ENCODE measurements at places on chromosomes 7 and 10. TPM values are rescaled to one million over a fixed set of nuclear protein-coding genes. Genes with fewer than 3 reads are reported as not detected.

GRCh38 chr7:112143136-112143535, 63.1 kb downstream of the DOCK4 start:
- H3K27me3 ChIP-seq, result no peaks in the 10 kb centered on the region
- H3K27ac ChIP-seq, result no peak overlapping the region
- DNase-seq, result peak; percentile 58

Gene TFEC
- total RNA-seq, result 1.8 TPM

DNA sequence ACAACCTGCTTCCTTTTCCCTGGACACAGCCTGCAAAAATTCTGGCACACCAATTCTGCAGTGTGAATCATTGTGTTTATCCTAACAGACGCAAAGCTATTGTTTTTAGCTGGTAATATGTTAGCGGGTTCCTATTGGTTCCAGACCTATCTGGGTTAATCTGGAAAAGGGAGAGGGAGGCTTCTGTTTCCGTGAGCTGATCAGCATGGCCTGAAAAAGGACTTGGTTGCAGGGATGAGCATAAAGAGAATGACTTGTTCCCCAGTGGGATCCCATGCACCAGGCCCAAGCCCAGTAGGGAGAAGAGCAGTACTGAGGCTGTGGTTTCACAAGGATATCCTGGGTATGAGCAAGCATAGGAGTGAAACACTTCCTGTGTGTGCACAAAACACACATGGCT, 78.4 kb downstream of the PDE1C start:
- H3K27ac ChIP-seq, result peak overlapping the region; percentile 34
- H3K4me1 ChIP-seq, result peaks cover 18% of the 10 kb centered on the region
- no peaks in the 10 kb centered on the region for H3K36me3 ChIP-seq
- no peak overlapping the region for H3K4me3 ChIP-seq

DNA sequence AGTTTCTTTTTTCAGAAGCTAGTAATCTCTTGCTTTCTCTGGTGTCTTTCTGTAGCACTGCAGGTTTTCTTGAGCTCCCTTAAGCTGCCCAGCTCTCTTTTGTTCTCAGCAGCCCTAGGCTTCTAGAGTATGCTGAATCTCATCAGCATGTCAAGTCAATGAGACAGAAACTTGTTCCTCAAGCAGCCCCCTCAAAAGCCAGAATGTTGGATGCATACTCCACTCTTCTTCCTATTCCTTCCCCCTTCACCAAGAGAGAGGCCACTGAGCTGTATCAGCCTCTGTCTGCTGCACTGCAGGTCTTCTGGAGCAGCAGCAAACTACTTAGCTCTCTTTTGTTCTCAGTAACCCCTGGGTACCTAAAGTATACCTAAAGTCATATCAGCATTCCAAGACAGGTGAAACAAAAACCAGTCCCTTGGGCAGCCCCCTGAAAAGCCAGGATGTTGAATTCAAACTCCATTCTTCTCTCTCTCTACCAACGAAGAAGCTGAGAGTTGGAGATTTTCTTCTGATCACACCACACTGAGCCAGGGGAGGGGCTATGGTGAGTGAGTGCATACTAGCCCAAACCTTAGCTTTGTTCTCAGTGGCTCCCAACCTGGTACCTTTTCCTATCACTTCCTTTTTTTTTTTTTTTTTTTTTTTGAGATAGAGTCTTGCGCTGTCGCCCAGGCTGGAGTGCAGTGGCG, 73.3 kb upstream of the WAC start:
- no peaks in the 10 kb centered on the region for H3K27me3 ChIP-seq
- H3K4me3 ChIP-seq, result no peak overlapping the region
- no peak overlapping the region for H3K27ac ChIP-seq
- H3K36me3 ChIP-seq, result no peaks in the 10 kb centered on the region

Gene PRR15
- 7.2 TPM for total RNA-seq

DNA sequence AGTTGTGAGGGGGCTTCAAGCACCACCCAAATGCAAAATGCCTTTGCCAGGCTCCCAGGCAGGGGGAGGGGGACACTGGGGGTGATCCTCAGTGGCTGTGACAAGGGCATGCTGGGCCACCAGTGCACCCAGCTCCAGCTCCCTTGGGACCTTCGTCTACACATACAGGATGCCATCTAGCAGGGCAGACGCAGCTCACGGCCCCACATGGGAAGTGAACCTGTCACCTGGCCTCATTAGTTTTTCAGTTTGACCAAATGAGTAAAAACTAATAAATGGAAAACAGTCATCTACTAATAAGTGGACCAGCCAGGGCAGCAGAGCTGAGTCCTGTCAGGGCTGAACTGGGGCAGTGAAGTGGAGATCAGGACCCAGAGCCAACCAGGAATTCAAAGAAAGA, 50.2 kb downstream of the TLL2 start:
- H3K4me3 ChIP-seq, result no peak overlapping the region
- no peaks in the 10 kb centered on the region for H3K4me1 ChIP-seq
- no peak for DNase-seq
- peaks cover 8% of the 10 kb centered on the region for H3K27me3 ChIP-seq

DNA sequence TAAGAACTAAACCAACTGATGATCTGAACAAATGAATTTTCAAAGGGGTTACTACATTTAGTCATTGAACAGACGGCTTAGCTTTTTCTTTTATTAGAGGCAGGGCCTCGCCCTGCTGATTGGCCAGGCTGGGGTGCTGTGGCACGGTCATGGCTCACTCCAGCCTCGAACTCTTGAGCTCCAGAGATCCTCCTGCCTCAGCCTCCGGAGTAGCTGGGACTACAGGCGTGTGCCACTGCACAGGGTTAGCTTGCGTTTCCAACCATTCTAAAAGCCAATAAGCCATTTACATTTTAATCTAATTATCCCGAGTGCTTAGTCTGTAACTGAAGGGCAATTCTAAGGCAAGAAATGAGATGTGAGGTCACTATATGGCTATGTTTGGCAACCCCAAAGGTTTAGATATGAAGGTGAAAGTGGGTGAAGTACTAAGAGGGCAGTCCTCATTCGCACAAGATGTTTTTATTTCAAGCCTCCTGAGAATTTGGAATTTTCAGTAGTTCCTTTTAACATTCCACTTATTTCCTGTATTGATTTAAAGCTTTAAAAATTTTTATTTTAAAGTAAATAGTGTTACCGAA, 1.6 kb upstream of the CDK13 start:
- DNase-seq, result peak; percentile 4
- no peaks in the 10 kb centered on the region for H3K27me3 ChIP-seq
- no peaks in the 10 kb centered on the region for H3K36me3 ChIP-seq
- peak overlapping the region; percentile 93 for H3K27ac ChIP-seq
- peaks cover 5% of the 10 kb centered on the region for H3K4me1 ChIP-seq

- no peaks in the 10 kb centered on the region for H3K36me3 ChIP-seq
- H3K27ac ChIP-seq, result no peak overlapping the region
- H3K27me3 ChIP-seq, result no peaks in the 10 kb centered on the region
- H3K4me3 ChIP-seq, result no peak overlapping the region
- no peak for DNase-seq
Measured at GRCh38 chr7:132469681-132470080, 106.6 kb downstream of the PLXNA4 start.

DNA sequence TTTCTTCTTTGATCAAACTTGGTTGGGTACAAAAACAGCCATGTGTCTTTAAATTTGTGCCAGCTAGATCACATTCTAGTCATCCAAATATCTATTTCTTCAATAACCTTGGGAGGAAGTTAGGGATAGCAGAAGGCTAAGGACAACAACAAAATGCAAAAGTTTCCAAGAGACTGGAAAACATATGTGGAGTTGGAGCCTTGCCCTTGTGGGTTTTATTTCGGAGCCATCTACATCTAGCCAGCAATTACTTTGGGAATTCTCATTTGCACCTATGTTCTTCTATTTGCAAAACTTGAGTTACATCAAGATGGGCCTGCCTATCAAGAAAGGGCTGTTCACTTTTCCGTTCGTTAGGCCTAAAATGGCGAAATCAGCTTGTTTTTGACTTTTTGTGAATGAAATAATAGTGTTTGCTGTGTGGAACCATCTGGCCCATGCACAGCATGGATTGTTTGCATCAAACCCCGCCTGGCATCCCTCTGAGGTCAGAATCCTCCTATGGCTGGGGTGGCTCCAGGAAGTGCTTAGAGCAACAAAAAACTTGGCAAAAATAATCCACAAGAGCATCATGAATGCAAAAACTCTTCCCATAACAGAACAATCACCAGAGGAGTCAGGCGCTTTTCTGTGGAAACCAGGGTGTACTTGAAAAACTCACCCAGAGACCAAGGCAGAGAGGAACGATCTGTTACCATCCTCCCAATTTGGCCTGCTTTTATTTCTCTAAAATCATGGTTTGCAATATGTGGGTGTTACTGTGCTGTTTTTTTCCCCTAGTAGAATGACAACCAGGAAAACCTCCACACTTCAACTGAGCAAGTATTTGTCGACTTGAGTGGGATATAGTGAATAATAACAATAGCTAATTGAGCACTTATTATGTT, 36.2 kb upstream of the XPNPEP1 start:
- H3K4me1 ChIP-seq, result peaks cover 20% of the 10 kb centered on the region
- no peaks in the 10 kb centered on the region for H3K27me3 ChIP-seq
- no peak for DNase-seq
- H3K27ac ChIP-seq, result no peak overlapping the region
- H3K4me3 ChIP-seq, result no peak overlapping the region
- H3K36me3 ChIP-seq, result no peaks in the 10 kb centered on the region

Gene GRID1
- 0.48 TPM for total RNA-seq

Gene VCL
- 474 TPM for total RNA-seq

DNA sequence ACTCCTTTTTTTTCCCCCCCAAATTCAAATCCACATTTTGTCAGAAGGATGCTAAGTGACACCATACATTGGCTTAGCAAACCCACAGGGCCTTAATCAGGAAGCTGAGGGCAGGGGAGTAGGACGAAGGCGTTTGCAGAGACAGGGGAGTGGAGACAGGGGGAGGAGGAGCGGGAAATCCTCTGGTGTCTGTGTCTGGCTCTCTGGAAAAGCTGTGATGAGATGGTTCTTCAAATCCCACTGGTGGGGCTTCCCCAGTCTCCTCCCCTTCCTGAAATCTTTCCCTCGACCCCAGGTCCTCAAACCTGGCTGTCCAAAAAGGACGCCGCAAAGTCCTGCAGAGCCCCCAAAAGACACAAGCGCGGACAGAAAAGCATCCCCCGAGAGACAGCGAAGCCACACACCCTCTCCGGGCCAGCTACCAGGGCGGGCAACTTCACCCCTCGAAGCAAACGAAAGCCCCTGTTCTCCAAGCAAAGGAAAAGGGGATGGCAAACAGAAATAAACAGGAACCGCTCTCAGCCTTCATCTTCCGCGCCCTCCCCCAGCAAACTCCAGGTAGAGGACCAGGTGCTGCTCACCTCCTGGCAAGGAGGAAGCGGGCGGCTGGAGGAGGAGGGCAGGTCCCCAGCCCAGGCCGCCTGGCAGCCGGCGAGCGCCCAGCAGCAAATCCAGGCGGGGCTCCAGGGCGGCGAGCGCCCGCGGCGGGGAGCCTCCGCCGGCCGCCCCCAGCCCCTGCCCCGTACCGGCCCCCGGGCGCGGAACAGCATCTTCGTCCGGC, 520 bp downstream of the ELAPOR2 start:
- DNase-seq, result no peak
- peak overlapping the region; percentile 64 for H3K4me3 ChIP-seq
- H3K36me3 ChIP-seq, result no peaks in the 10 kb centered on the region
- no peak overlapping the region for H3K27ac ChIP-seq
- peaks cover 3% of the 10 kb centered on the region for H3K27me3 ChIP-seq

Gene GDF10
- 6.1 TPM for total RNA-seq

- no peaks in the 10 kb centered on the region for H3K4me1 ChIP-seq
- no peak overlapping the region for H3K27ac ChIP-seq
- DNase-seq, result no peak
- no peaks in the 10 kb centered on the region for H3K27me3 ChIP-seq
- H3K4me3 ChIP-seq, result no peak overlapping the region
Measured at GRCh38 chr10:75250934-75251333, 15.2 kb upstream of the COMTD1 start.

Gene C10orf62
- total RNA-seq, result not detected

Gene PNLIPRP3
- total RNA-seq, result not detected

DNA sequence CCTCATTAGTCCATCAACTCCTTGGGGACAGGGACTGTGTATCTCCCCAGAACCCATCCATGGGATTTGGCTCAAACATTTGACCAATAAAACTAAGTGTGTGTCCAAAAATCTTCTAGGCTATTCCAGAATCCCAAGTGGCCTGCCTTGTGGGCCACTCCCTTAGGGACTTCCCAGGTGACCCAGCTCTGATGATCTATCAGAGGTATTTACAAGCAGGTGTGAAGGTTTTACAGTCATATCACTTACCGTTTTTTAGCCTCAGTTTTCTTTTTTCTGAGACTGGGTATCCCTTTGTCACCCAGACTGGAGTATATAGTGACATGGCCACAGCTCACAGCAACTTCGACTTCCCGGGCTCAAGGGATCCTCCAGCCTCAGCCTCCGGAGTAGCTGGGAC, 64.4 kb downstream of the PIP4K2A start:
- H3K27me3 ChIP-seq, result no peaks in the 10 kb centered on the region
- no peak overlapping the region for H3K4me3 ChIP-seq
- H3K4me1 ChIP-seq, result peaks cover 7% of the 10 kb centered on the region
- H3K36me3 ChIP-seq, result no peaks in the 10 kb centered on the region
- DNase-seq, result no peak

DNA sequence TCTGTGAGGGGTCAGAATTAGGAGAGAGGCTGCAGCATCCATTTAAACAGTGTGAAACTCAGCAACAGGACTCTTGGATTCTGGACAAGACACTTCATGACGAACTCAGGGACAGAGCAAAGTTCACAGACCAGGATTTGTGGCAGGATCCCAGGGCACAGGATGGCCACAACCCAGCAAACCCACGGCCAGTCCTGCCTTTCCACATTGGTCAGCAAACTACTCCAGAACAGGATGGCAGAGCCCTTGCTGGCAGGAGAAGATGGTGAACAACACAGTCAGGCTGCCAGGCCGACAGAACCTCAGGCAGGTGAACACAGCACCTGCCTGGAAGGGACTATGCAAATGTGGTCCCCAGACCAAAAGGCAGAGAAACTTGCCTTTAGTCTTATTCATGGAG, 34.4 kb downstream of the VSTM4 start:
- DNase-seq, result no peak
- no peaks in the 10 kb centered on the region for H3K4me1 ChIP-seq
- H3K27ac ChIP-seq, result no peak overlapping the region
- no peaks in the 10 kb centered on the region for H3K36me3 ChIP-seq

Gene AASS
- total RNA-seq, result 13.9 TPM

Gene HABP2
- not detected for total RNA-seq

Gene MOGAT3
- total RNA-seq, result not detected

Gene CCDC146
- 1.8 TPM for total RNA-seq

GRCh38 chr10:75825661-75826060, 394.2 kb downstream of the LRMDA start:
- H3K36me3 ChIP-seq, result no peaks in the 10 kb centered on the region
- no peak overlapping the region for H3K4me3 ChIP-seq
- DNase-seq, result no peak
- no peaks in the 10 kb centered on the region for H3K4me1 ChIP-seq
- H3K27ac ChIP-seq, result no peak overlapping the region
- peaks cover 2% of the 10 kb centered on the region for H3K27me3 ChIP-seq

GRCh38 chr10:17503795-17504194, 49.4 kb upstream of the ST8SIA6 start:
- H3K27me3 ChIP-seq, result no peaks in the 10 kb centered on the region
- no peak overlapping the region for H3K4me3 ChIP-seq
- no peak for DNase-seq
- no peaks in the 10 kb centered on the region for H3K36me3 ChIP-seq
- no peak overlapping the region for H3K27ac ChIP-seq

Gene COL26A1
- 6.8 TPM for total RNA-seq

GRCh38 chr10:119278126-119278709, 70.8 kb downstream of the GRK5 start:
- no peaks in the 10 kb centered on the region for H3K36me3 ChIP-seq
- no peak overlapping the region for H3K27ac ChIP-seq
- peaks cover 11% of the 10 kb centered on the region for H3K4me1 ChIP-seq

Gene TAS2R60
- not detected for total RNA-seq

Gene VWC2
- total RNA-seq, result not detected

GRCh38 chr7:143882604-143883078, 19.3 kb downstream of the TCAF1 start:
- peak overlapping the region; percentile 59 for H3K27ac ChIP-seq
- DNase-seq, result peak; percentile 56
- H3K4me3 ChIP-seq, result peak overlapping the region; percentile 73
- no peaks in the 10 kb centered on the region for H3K27me3 ChIP-seq
- H3K4me1 ChIP-seq, result peaks cover 9% of the 10 kb centered on the region

All from astrocyte (in vitro differentiated cells and primary cell).